ENCODE measurements at places on chromosomes 5 and 9.

GRCh38 chr5:38382898-38383297, 124.5 kb downstream of the EGFLAM start:
- DNase-seq, result peak; percentile 30

GRCh38 chr9:36164989-36165388, 4.2 kb upstream of the CCIN start:
- no peak for DNase-seq

DNA sequence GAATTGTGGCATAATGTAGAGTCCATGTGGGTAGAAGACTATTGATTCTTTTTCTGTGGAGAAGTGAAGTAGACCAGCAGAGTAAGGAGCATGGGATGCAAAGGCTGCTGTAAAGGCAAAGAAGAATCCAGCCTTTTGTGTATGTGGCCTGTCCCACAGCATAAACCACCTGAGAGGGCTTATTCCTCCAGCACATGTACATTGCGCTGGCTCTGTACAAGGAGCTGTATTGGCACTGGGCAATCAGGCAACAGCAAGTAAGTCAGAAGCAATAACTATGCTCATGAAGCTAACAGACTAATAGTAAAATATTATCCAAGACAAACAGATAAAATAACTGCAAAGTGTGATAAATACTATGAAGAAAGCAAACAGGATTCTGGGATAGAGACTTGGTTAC, 86.2 kb downstream of the LURAP1L start:
- no peak for DNase-seq

- DNase-seq, result no peak
These were observed 34.5 kb downstream of the RFK start for GRCh38 chr9:76359766-76360165.

- DNase-seq, result no peak
These were observed 58.6 kb downstream of the CEP120 start for GRCh38 chr5:123364441-123365155.

DNA sequence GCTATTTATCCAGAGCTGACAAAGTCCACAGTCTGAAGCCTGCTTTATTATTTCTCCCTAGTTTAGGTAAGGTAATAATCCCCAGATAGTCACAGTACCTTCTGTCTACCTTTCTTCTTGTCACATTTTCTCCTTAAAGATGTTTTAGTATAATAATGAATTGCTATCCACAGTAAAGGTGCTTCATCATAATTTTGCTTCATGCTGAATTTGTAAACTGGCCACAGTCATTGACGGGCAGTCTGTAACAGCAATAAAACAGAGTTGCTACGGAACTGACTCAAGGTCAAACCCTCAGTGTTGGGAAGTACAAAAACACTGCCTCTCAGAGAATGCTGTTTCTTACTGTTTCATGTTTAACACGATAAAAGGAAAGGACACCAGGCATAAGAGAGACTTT, 195.7 kb downstream of the ZNF608 start:
- no peak for DNase-seq

DNA sequence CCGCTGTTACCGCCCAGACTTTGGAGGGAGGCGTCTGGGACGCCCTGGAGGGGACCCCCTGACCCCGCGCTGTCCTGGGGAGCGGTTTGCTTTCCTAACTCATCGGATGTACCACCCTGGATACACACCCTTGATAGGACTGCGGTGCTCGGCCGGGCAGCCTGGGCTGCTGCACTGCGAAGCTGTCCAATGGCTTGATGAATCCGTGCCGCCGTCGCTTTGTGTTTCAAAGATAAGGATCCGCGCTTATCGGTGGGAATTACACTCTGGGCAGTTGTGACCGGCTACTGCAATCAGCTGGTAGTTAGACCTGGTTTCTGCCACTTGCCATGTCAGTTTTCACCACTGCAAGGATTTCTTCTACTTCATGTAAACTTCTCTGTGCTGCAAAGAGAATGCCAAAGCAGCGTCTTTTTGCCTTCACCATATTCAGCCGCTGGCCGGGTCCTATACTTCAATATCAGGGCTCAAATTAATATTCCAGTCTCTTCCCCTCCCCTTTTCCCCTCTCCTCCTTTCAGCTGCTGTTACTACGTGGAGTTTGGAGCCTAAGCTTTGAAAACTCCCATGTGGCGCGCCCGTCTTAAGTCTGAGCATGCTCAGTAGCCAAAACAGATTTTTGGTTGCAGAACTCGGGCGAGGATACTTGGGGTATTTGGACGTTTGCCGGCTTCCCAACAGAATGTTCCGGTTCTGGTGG, 727 bp downstream of the SMAD5 start:
- no peak for DNase-seq

- peak; percentile 36 for DNase-seq
These were observed 105.4 kb upstream of the FER start for GRCh38 chr5:108642170-108642906.

DNA sequence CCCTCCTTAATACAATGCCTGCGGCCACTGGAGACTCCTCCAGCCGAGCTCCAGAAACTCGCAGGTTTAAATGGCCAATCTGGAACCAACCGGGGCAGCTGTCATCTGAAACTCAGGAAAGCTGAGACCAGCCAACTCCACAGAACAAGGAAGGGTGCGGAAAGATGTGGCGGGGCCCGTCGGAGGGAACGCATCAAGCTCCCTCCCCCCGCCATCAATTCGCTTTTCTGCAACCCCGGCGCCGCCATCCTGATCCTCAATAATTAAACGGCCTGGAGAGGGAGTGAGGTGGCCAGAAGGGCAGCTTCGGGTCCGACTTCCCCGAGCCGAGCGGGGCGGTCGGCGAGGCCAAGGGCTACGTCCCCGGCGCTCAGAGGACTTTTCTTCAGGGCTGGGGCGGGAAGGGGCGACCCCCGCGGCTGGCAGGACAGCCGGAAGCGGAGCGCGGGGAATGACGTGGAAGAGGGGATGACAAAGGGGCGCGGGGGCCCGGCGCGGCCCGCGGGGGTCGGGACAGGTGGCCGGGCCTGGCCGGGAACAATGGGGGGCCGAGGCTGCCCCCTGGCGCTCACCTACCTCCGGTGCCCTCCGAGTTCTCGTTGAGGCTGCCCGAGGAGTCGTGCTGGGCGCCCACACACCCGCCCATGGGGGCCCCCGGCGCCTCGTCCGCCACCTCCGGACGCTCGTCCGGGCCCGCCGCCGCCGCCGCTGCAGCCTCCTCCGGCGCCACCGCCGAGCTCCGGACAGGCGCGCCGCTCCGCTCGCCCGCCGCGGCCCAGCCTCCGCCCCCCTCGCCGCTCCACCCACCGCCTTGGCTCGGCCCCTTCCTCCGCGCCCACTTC, at the start of gene UBTD2:
UBTD2 (minus strand) TSS at position 745 of the 842 bp plus-strand sequence; CDS start at position 646, 99 bp downstream.
- peak; percentile 68 for DNase-seq

- no peak for DNase-seq
These were observed 28.1 kb downstream of the FYB1 start for GRCh38 chr5:39191216-39191615.

GRCh38 chr5:80083101-80083890, 48.1 kb downstream of the THBS4 start:
- no peak for DNase-seq

DNA sequence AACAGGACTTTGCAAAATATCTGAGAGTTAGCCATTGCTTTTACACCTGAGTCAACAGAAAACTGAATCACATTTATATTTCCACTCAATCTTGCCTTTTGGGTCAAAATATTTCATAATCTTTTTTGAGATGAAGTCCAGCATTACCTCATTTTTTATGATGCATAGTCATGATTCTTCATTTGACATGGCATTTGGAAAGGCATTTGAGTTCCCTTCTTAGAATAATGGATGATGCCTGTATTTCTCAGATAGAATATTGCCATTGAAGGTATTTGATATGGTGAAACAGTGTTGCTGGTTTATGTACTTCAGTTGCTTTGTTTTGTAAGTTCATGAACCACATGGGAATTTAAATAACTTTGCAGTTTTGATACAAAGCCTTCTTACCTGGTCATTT, 180.4 kb downstream of the PRR16 start:
- DNase-seq, result no peak

GRCh38 chr5:124963236-124963919, 216.9 kb upstream of the ZNF608 start:
- no peak for DNase-seq

GRCh38 chr5:19802686-19803085, 185.3 kb downstream of the CDH18 start:
- no peak for DNase-seq

GRCh38 chr5:108257996-108258395, 123.9 kb downstream of the FBXL17 start:
- DNase-seq, result no peak

DNA sequence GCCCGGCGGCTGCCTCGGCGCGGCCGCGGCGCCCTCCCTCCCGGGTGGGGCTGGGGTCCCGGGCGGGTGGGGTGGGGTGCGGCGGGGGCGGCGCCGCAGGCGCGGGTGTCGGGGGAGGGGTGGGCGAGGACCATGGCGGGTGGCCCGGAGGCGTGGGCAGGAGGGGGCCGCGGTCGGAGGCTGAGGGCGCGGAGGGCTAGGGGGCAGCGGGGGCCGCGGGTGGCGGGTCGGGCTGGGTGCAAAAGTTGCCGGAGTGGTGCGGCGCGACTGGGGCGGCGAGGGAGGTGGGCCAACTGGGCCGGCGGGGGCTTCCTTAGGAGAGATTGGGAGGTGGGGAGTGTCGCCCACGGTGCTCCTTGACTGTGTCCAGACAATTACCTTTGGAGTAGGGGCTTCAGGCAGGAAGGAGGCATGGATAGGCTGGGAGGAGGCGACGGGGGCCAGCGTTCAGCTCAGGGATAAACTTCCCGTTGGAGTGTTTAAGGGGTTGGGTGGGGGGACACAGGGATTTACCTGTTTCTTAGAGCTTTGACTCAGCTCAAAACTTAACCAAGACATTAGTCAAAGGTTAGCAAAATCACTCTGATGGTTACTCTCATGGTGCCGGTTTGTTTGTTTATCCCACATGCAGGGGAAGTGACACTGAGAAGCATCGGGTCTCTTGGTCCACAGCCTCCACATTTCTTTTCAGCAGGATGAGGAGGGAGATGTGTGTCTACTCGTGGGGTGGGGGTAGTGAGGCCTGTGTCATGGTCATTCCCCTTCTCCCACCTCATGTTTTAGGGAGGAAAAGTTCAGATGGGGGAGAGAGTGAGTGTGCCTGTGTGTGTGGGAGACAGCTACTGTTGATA, 859 bp downstream of the CSNK1G3 start:
- DNase-seq, result peak; percentile 12

DNA sequence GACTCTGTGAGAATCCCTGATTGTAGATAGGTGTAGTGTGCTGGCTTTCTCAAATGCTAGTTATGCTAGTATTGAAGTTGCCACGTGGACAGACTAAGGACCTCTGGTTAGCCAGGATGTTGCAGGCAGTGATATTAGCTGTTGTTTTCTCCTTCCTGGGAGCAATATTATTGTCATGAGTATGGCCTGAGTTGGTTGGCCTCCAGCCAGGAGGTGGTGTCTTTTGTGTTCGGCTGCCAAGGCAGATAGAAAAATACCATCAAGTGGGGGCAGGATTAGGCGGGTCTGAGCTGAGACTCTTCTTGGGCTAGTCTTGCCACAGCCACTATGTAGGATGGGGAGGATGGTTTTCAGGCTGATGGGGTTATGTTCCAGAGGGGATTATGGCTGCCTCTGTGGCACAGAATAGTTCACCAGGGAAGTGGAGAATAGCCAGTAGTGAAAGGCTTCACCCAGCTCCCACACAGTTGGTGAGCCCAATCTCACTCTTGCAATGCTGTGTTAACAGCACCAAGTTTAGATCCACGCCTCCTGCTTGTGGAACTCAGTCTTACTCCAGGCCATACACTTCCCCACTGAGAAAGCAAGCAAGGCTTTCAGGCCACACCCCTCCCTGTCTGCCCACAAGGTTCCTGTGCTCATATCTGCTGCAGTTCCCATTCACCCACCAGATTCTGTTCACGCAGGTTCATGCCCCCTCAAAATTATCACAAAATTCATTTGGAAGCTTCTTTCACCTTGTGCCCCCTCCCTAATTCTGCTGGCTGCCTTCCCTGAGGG, 31.2 kb downstream of the GHR start:
- DNase-seq, result no peak

GRCh38 chr9:105928416-105928815, 234.1 kb downstream of the TMEM38B start:
- DNase-seq, result no peak

- no peak for DNase-seq
These were observed 36.0 kb downstream of the POC5 start for GRCh38 chr5:75681125-75681830.

DNA sequence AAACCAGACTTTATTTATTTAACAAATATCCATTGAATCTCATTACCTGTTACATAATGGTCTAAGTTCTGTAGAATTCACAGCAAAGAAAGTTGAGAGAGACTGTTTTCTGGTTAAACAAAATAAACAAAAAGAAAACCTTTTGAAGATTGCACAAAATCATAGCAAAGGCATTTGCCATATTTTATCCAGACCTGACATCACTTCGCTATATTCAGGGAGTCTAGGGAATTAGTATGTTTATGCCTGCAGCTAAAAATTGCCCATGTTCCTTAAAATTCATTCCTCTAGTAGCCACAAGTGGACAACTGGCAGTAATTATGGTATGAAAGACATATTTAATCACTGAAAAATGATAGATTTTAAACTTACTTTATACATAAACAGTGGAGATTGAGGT, 577.0 kb upstream of the DAB2 start:
- no peak for DNase-seq

- DNase-seq, result no peak
These were observed 23.2 kb downstream of the MTAP start for GRCh38 chr9:21825637-21826036.

DNA sequence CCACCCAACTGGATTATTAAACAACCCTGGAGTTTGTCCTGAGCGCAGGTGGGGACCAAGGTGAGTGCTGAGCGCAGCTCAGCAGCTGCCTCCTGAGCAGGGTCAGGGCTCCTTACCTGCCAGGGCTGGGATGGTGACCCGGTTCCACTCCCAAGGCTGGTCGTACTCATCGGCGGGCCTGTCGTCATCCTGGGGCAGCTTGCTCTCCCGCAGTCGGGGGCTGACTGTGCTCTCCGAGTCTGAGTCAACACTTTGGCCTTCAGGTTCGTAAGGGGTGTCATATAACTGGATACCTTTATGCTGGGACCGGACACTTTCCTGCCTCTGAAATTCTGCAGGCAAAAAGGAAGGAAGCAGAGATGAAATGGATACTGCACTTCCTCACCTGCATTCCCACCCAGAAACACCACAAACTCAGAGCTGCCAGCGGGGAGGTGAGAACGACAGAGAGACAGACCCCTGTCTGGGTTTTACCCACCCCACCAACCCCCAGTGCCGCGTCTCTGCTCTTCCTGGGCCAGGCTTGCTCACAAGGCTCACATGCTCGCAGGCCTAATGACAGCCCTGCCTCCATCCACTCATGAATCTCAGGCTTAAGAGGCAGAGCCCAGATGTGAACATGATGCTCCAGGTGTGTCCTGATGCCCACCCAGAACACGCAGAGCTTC, 70.7 kb upstream of the SLC25A51 start:
- DNase-seq, result no peak
